ENCODE measurements at places on chromosomes 3 and 15. TPM values are rescaled to one million over a fixed set of nuclear protein-coding genes. Genes with fewer than 3 reads are reported as not detected.

DNA sequence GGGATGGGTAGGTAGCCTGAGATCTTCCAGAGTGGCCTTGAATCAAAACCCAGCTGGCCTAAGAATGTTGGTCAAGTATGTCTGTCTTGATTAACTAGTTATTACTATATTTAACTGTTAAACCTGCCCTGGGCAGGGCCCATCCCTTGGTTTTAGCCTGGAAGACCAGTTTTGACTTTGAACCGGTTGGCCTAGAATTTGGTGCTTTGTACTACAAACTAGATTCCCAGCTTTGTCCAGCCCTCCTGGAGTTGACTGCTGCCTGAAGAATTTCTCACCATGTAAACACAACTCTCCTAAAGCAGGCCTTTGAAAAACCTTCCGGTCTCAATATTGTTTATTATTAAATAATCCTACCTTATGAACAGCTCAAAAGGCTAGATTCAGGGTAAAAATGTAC lies 16.0 kb downstream of the C15orf62 start:
- H3K27ac ChIP-seq, result no peak overlapping the region
- H3K27me3 ChIP-seq, result no peaks in the 10 kb centered on the region
- no peak overlapping the region for H3K4me3 ChIP-seq
- no peaks in the 10 kb centered on the region for H3K36me3 ChIP-seq

- DNase-seq, result no peak
- peaks cover 45% of the 10 kb centered on the region for H3K4me1 ChIP-seq
- no peaks in the 10 kb centered on the region for H3K27me3 ChIP-seq
- no peak overlapping the region for H3K27ac ChIP-seq
- H3K36me3 ChIP-seq, result peaks cover 13% of the 10 kb centered on the region
These were observed 62.4 kb downstream of the CD200 start for GRCh38 chr3:112395181-112395895.

DNA sequence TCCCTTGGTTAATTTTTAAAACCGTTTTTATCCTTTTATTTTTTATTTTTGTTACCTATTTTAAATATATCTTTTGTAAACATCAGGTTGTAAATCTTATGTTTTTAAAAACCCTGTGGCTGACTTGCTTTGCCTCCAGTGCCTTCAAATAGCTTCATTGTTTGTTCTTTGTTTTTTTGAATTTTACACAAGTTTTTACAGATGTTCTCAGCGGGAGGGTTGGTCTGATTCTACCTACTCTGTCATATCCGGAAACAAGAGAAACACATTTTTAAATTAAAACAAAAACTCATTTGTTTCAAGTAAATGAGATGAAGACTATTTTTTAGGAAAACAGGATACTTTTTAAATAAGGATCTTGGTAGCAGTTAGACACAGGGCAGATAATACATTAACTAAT lies 129.0 kb upstream of the THRB start:
- DNase-seq, result no peak
- H3K36me3 ChIP-seq, result no peaks in the 10 kb centered on the region
- H3K4me1 ChIP-seq, result no peaks in the 10 kb centered on the region
- H3K4me3 ChIP-seq, result no peak overlapping the region
- H3K27ac ChIP-seq, result no peak overlapping the region
- no peaks in the 10 kb centered on the region for H3K27me3 ChIP-seq

GRCh38 chr3:33060609-33061337 lies 36.2 kb downstream of the GLB1 start:
- no peaks in the 10 kb centered on the region for H3K27me3 ChIP-seq
- peaks cover 71% of the 10 kb centered on the region for H3K36me3 ChIP-seq
- peak overlapping the region; percentile 92 for H3K27ac ChIP-seq
- peaks cover 75% of the 10 kb centered on the region for H3K4me1 ChIP-seq
- H3K4me3 ChIP-seq, result peak overlapping the region; percentile 27

DNA sequence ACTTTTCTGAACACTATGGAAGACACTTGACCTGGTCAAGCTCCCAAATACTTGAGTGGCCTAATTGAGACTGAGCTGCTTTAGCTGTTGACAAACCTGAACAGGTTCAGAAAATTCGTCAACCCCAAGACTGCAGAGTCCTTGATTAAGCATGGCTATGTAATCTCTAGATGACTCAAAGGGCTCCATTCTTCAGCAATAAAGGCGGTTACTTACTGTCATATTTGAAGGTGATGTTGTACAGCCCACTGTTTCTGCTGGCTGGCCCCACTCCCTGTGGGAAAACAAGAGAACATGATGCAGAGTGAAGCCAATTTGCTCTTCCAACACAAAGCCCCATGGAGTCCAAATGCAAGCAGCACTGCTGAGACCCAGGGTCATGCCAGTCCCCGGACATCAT lies 45.1 kb downstream of the IL17RD start:
- no peaks in the 10 kb centered on the region for H3K36me3 ChIP-seq
- no peak overlapping the region for H3K27ac ChIP-seq
- H3K4me3 ChIP-seq, result no peak overlapping the region
- DNase-seq, result no peak

The CLCN2 gene
- 6.9 TPM for total RNA-seq
